T-helper 1 cell (primary cell): ENCODE measurements at places on chromosomes 4 and X.

DNA sequence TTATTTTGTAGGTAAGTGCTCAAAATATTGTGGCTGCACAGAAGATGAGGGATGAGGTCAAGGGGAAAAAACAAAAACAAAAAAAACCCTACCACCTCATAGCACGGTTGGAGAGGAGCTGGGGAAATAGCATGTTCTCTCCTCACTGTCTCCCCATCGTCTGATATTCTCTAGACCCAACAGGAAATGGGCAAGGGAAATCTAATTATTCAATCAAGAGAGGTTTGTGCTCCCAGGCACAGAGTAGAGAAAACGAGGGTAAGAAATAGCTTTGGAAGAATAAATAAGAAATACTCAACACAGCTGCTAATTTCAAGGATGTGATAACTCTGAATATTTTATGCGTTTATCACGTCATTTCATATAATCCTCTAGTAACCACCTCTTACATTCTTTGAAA lies 619.2 kb upstream of the GNPDA2 start:
- no peak for DNase-seq

- no peak for DNase-seq
Observed at GRCh38 chr4:164695650-164696049, 58.3 kb upstream of the SMIM31 start.

DNA sequence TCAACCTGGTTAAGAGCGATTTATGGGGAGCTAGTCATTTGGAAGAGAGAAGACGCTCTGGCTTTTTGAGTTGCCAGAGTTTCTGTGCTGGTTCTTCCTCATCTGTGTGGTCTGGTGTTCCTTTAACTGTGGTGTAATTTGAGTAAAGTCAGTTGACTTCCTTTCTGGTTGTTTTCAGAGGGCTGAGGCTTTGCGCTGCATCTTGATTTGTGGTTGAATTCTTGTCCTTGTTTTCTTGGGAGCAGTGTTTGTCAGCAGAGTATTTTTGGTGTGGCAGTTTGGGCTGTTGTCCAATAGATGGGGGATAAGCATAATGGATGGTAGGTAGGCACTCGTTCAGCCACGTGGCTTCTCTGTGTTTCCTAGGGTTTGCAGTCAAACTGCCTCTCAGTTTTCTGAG lies 2143.2 kb upstream of the TENM3 start:
- DNase-seq, result no peak

GRCh38 chr4:160299177-160299576 lies 1196.3 kb downstream of the RAPGEF2 start:
- no peak for DNase-seq

GRCh38 chr4:146514651-146515357 lies 6.9 kb downstream of the SLC10A7 start:
- DNase-seq, result no peak

DNA sequence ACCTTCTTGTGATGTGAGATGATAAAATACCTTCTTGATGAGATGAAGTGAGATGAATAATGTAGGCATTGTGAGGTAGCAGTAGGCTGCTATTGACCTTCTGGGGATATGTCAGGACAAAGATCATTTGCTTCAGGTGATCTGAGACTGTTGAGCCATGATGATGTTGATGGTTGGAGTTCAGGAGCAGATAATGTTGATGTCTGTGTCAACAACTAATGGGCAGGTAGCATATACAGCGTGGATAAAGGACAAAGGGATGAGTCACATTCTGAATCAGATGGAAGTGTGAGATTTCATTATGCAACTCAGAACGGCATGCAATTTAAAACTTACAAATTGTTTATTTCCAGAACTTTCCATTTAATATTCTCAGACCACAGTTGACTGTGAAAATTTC lies 57.3 kb downstream of the RAP1GDS1 start:
- no peak for DNase-seq

DNA sequence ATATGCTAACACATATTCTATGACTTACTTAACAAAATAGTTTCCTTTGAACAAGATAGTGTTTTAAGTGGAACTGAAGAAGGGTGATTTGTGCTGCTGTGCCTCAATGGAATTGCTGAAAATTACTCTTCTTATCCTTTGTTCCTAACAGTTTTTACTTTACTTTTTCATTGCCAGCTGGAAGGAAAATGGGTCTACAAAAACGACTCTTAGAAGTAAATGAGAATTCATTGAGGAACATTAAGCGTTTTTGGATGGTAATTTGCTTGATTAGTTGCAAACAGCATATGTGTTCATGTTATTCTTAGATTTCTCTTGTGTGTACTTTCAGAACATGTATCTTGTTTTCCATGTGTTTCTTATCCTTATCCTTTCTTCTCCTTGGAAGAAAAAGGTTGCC lies 170.4 kb upstream of the VEGFC start:
- no peak for DNase-seq

DNA sequence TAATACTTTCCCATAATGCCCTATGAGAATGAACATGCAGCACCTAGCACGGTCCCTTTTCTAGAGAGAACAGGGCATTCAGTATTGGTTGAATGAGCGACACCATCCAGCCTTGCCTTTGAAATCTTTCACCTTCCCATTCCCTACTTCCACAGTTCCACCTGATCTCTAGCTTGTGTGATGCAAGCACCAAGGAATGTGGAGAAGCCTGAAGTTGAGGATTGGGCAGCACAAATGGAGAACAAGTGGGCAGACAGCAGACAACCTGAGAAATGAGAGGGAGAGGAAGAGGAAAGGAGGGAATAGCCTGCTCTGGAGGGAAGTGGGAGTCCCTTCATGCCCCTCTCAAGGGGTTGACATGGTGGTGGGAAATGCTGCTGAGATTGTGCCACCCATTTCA lies 365.1 kb upstream of the CXorf51A start:
- no peak for DNase-seq

- DNase-seq, result no peak
Observed at GRCh38 chr4:2818351-2818939, 25.2 kb upstream of the ADD1 start.
